ENCODE measurements at places on chromosomes 13 and 19.

- no peak for DNase-seq
These were observed 8.8 kb downstream of the ERCC2 start for GRCh38 chr19:45361608-45362007.

- no peak for DNase-seq
These were observed 1.4 kb downstream of the LHFPL6 start for GRCh38 chr13:39601636-39602035.

DNA sequence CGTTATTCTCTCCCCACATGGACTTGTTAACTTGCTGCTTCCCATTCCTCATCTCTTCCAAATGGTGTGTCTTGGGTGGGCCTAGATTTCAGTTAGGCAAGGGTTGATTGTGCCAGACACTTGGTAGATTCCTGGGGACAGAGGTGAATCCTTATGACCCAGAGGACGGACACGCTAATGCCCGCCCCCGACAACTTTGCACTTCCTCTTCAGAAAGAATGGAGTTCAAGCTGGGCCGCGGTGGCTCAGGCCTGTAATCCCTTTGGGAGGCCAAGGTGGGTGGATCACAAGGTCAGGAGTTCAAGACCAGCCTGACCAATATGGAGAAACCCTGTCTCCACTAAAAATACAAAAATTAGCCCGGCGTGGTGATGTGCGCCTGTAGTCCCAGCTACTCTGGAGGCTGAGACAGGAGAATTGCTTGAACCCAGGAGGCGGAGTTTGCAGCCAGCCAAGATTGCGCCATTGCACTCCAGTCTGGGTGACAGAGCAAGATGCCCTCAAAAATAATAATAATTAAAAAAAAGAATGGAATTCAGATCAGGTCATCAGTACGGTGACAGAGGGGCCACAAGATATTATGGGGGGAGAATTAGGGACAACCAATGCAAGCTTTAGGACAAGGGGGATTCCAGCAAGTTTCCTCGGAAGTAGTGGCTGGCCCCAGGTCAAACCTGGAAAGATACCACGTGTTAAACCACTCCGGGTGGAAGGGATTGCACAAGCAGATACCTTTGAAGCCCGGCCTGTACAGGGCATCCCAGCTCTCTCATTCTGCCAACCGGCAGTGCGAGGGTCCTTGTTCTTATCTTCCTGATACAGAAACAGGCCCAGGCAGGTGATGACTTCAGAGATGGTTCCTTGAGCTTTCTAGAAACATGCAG, 2.7 kb downstream of the MYO9B start:
- no peak for DNase-seq

GRCh38 chr13:89846926-89847585, 1500.4 kb upstream of the MIR17HG start:
- DNase-seq, result no peak

GRCh38 chr13:73922493-73923393, 211.5 kb downstream of the KLF12 start:
- DNase-seq, result no peak

GRCh38 chr13:95352486-95352885, 51.2 kb upstream of the ABCC4 start:
- no peak for DNase-seq

DNA sequence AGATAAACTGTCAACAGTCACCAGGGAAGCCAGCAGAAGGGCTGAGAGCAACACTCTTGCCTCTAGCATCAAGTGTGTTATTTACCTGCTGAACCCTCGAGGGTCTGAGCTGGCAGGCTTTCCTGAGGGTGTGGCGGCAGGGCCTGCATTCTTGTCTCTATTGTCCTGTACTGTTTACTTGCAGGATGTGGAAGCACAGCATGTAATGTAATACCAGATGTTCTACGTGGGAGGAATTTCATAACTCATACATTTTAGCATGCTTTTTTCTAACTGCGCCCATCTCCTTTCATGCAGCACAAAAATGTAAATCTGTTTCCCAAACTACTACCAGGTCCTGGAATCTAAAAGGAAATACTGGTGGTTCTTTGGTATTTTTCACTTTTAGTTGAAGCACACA, 153.1 kb downstream of the RGCC start:
- no peak for DNase-seq

DNA sequence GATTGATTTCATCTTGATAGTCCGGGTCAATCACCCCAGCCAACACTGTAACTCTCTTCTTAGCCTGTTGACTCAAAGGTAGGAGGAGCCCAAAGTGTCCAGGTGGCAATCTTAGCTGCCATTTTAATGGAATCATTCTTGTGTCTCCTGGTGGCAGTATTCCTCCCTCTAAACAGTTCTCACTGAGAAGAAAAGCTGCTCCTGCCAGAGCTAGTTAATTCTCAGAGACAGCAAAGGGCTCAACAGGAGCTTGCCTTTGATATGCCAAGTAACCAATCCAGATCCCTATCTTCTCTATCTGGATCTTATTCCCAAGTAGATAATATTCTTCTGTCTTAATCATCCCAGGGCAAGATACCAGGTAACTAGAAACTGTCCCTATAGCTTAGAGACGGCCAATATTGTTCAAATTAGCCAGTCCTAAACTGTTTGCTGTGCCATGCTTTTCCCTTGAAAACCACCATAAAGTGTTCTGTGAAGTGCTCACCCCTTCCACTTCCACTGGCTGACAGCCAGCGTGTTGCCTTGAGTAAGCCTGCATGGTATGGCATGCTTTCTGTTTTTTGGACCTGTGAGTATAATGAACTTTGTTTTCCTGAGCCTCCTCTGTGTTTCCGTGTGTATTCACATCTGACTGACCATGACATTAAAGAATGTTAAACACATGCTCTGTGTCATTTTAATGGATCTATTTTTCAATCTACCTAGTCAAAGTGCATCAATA, 463.7 kb upstream of the SLITRK5 start:
- DNase-seq, result no peak

- no peak for DNase-seq
These were observed 18.9 kb upstream of the ENOX1 start for GRCh38 chr13:43805681-43806128.

- DNase-seq, result no peak
These were observed 179.9 kb downstream of the KDM4B start for GRCh38 chr19:5148794-5149190.

- no peak for DNase-seq
These were observed 564 bp downstream of the NLRP12 start for GRCh38 chr19:53823380-53824120.

GRCh38 chr19:53982001-53982451, 9.4 kb upstream of the CACNG6 start:
- DNase-seq, result no peak

DNA sequence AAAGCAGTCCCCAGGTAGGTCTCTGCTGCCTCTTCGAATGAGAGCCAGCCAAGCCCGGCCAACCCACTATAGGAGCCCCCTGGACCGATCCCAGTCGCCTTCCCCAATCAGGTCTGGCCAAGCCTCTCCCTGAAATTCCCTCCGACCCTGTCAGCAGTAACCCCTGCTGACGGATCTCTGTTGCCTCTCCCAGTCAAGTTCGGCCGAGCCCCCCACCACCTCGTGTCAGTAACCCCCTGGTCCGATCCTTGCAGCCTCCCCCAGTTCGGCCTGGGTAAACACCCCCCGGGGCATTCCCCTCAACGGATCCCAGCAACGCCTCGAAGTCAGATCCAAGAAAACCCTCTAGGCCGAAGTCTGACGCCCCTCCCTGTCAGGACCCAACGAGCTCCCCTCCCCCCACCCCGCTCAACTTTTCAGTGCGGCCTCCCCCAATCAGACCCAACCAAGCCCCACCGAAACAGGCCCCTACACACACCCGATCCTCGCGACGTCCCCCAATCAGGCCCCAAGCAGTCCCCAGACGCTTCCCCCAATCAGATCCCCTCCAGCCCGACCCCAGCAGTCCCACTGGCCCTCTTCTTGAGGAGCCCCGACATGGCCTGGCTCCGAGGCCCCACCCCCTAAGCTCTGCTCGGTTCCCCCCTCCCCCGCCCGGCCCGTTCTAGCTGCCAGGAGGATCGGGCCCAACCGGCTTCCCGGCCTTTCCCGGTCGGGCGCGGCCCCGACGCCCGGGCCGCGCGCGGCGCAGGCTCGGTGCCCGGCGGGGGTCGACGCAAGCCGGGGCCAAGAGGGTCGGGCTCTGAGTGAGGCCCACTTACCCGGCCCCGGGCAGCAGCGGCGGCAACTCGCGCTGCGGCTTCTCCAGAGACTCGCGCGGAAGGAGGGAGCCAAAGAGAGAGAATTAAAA, 1.8 kb downstream of the TNPO2 start:
- DNase-seq, result no peak

- no peak for DNase-seq
These were observed 18.0 kb downstream of the MPND start for GRCh38 chr19:4361152-4362046.

DNA sequence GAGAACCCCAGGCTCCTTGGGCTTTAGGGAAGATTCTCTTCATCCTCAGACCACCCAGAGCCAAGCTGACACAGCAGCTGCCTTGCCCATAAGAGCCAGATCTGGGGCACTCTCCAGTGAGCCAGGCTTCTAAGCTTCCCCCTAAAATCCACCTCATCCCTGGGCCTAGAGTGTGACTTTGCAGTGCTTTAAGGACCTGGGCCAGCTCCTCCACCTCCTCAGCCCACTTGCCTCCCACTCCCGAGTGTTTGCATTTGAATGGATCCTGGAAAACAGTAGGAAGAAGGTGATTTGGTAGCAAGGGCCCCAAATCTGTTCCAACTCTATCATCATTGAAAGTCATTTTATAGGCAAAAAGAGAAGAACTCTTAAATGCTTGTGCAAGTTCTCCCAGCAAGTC, 108.7 kb upstream of the UBL3 start:
- DNase-seq, result no peak

DNA sequence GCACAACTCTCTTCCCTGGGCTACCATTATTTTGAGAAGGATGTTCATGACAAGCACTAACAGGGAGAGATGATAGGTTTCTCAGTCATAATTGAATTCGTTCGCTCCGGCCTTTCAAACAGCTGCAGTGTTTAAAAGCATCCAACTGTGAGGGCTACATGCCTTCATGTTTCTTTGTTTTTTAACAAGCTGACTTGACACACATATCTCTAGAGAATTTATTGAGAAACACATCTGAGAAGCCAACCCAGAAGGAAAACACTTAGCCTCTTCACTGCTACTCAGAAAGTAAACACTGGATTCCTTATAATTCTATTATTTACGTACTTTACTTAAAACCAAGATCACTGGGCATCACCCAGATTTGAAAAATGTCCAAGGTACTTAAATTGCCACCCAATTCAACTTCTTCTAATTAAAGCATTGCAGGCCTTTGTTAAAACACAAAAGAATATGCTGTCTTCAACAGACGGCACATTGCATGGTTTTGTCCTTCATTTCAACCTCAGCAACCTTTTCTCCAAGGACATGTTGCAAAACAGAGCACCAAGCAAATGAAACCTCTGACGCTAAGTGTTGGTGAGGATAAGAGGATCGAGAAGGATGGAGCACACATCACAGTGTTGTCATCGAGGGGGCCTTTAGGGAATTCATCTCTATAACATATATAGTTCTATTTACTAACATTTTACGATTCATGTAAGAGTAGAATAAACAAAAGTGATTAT, 75.8 kb downstream of the TBC1D4 start:
- DNase-seq, result no peak

DNA sequence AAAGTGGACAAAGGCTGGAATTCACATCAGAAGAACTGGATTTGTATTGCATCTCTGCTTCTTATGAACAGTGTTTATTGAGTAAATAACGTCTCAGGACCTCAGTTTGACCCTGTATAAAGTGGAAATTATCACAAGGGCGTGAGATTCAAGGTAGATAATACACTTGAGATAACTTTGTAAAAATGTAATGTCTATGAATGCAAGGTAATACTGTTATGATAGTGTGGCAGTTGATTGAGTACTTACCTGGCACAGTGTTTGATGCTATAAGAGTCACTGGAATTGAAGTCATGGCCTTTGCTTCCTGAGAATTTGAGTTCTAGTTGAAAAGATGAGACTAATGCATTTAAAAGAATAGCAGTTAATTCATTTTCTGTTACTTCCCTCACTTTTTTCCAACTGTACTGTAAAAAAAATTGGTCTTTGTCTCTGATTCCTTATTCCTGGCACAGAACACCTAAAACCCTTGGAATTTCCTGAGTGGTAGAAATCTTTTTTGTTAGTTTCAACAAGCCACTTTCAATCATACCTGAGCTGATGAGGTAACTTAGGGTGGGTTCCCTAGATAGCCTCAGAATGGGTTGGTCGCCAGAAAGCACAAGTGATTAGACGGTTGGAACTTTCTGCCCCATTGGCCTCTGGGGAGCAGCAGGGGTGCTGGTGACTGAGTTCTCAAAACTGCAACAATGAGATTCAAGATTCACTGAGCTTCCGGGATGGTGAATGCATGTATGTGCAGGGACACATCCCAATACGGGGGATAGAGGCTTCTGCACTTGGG, 6.4 kb upstream of the XPO4 start:
- no peak for DNase-seq

DNA sequence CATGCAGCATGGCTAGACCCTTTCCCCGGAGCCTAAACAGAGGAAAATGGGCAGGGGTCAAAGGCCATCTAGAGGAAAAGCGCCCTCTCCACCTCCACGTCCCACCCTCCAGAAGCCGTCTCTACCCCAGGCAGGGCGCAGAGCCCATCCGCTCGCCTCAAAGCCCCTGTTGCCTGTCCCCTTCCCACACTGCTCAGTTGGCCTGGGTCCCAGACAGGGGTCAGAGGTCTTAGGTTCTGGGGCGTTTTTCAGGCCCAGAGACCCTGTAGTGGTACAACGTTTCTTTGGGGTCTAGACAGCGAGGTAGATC, 285 bp downstream of the TMEM143 start:
- DNase-seq, result no peak

- no peak for DNase-seq
These were observed 21.4 kb downstream of the KDM4B start for GRCh38 chr19:4990306-4990705.

- no peak for DNase-seq
These were observed 75.5 kb upstream of the ADGRE5 start for GRCh38 chr19:14305706-14306105.

GRCh38 chr19:47663911-47664771, 49.1 kb upstream of the EHD2 start:
- no peak for DNase-seq

- no peak for DNase-seq
These were observed 6.4 kb downstream of the EPN1 start for GRCh38 chr19:55681131-55682092.

DNA sequence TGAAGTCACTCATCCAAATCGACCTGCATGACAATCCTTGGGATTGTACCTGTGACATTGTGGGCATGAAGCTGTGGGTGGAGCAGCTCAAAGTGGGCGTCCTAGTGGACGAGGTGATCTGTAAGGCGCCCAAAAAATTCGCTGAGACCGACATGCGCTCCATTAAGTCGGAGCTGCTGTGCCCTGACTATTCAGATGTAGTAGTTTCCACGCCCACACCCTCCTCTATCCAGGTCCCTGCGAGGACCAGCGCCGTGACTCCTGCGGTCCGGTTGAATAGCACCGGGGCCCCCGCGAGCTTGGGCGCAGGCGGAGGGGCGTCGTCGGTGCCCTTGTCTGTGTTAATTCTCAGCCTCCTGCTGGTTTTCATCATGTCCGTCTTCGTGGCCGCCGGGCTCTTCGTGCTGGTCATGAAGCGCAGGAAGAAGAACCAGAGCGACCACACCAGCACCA, 5.9 kb downstream of the SLITRK5 start:
- DNase-seq, result no peak

- no peak for DNase-seq
These were observed 103.9 kb downstream of the WDFY2 start for GRCh38 chr13:51687947-51688714.

Measured in stimulated activated CD8-positive, alpha-beta memory T cell treated with anti-CD3 and anti-CD28 coated beads, Interleukin-4, amount 100 ng/mL, for 1 hour (primary cell).